Kidney capillary endothelial cell (primary cell): ENCODE measurements at places on chromosomes 3 and 15.

DNA sequence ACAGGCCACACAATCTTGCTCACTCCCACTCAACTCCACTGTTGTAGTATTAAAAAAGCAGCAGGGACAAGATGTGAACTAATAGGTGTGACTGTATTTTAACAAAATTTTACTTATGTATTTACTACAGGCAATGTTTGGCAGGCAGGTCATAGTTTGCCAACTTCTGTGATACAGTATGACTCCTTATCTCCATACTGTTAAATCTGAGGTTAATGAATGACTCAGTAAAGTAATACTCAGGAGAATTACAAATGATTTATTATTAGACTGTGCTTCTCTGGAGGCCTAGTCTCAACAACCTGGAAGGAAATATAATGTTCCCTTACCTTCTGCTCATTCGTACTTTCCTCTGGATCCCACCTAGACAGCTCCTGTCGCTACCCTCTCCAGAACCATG lies 258.6 kb upstream of the KCNMB2 start:
- no peak for DNase-seq

GRCh38 chr3:100108464-100109079 lies 5.7 kb downstream of the FILIP1L start:
- DNase-seq: no peak

DNA sequence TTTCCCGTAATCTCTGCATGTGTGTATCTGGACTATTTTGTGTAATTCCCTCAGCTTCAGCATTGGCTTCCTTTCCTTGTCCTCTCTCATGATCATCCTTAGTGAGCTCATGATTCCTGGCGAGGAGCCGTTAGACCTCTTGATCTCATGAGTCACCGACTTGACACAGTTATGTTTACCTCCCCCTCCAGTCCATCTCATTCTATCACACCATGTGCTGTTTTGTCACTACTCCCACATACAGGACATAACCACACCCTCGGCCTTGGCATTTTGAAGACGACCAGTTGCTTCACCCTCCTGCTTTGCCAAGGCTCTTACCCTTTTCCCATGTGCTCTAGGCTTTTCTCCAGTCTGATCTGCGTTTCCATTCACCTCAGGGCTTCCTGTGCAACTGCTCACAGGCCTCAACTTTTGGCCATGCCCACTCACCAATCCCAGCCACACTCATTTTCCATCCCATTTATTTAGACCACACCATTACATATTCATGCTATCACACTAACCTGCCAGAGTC lies 41.5 kb downstream of the CP start:
- DNase-seq: peak; percentile 98

DNA sequence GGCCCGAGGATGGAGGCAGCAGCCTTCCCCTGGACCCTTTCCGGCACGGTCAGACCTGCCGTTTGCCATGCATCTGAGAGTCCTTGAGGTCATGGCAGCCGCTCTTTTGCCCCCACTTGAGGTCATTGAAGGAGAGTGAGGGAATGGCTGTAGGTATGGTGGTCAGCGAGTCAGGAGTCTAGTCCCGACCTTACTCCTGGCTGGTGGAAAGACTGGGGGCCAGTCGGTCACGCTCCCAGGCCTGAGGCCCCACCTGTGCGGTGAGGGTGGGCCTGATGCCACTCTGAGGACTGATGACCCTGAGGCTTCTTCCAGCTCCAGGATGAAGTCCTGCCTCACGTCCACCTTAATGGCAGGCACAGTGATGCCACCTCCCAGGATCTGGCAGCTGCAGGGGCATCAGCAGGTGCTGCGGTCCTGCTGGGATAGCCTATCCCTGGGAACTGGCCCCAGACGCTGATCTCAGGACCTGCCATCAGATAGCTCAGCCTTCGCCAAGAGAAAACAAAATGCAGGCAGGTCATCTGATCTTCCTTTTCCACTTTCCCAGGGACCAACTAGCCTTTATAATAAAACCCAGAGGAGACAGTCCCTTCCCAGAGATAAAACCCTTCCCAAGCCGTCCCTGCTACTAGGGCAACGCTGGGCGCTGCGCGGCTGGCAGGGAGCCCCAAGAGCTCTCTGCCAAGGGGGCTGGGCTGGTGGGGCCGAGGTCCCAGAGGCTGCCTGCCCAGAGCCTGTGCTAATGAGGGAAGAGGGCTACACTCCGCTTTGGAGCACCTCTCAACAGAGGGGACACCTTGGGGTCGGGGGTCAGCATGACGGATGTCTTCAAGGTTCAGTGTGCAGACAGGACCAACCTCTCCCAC lies 42.2 kb downstream of the TM2D3 start:
- DNase-seq: no peak

DNA sequence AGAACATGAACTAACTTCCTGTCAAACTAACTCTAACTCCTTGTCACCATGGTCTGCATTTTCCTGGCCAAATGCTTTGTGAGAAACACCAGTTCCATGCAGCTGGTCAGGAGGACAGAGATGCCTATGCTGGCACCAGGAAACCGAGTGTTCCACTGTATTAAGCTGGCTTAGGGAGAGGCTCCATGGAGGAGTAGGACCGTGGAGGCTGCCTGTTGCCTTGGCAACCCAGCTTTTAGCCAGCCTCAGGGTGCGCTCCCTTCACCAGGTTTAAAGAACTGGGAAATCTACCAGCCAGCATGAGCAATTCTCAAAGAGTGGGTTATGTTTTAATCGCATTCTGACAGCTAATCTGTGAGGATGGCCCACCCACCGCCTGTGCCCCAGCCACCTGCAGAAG lies 394.1 kb downstream of the OCA2 start:
- DNase-seq: no peak
